Right renal pelvis (tissue), 4 donors: ENCODE measurements at places on chromosomes 4 and X.

DNA sequence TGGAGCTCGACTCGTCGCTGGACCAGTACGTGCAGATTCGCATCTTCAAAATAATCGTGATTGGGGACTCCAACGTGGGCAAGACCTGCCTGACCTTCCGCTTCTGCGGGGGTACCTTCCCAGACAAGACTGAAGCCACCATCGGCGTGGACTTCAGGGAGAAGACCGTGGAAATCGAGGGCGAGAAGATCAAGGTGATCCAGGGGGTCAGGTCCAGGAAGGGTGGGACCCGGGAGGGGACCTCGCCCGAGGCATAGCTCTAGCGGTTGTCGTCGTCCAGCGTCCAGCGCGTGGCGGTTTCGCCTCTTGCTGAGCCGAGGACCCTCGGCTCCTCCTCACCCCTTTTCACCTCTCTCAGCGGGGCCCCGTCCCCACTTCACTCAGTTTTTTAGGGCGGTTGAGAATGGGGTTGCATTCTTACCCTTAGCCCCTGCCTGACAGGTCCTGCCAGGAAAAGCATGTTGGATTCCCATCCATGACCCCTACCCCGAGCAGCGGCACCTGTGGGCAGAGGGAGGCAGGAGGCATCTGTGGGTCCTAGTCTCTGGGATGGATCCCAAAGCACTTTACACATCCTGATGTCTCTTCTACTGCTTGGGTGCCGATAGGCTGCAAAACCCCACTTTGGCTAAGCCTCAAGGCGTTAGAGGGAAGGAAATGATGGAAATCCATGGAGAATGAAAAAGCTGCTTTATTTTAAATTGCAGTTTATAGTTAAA, 524 bp downstream of the RAB33A start:
- no peak for DNase-seq

DNA sequence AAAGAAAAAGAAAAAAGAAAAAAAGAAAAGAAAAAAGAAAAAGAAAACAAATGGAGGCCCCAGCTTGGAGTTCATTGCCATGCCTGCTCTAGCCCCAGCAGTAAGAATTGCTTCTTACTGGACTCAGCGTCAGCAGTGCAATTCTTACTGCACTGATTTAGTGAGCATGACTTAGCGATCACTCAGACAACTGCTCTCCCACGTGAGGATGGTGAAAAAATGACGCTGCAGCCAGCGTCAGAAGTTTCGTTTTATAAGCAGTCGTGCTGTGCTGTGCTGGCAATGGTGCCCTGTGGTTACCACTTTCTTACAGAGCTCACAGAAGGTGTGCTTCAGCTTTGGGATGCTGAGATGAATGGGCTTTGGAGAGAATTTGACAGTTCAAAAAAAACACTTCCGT, 68.3 kb upstream of the DDX3X start:
- no peak for DNase-seq

GRCh38 chr4:78784236-78784865, 8.2 kb downstream of the BMP2K start:
- no peak for DNase-seq

DNA sequence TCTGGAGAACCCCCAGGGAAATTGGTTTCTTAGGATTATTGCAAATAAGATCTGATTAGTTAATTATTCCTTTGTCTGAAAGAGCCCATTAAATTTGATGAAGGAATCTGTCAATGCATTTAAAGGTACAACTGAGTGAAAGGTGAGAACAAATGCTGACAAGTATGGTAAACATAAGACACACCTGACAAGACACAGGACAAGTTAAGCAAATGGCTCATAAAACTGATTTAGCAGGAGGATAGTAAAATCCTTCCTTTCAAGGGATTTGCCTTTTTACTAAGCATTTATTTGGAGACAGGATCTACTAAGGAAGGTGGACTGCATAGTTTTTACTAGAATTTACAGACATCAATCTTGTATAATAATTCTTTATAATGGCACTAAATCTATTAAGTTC, 553.9 kb downstream of the SPRY1 start:
- DNase-seq = no peak

GRCh38 chr4:99724067-99724466, 66.4 kb upstream of the C4orf54 start:
- no peak for DNase-seq

- no peak for DNase-seq
Measured at GRCh38 chr4:98865059-98865458, 63.9 kb downstream of the EIF4E start.

DNA sequence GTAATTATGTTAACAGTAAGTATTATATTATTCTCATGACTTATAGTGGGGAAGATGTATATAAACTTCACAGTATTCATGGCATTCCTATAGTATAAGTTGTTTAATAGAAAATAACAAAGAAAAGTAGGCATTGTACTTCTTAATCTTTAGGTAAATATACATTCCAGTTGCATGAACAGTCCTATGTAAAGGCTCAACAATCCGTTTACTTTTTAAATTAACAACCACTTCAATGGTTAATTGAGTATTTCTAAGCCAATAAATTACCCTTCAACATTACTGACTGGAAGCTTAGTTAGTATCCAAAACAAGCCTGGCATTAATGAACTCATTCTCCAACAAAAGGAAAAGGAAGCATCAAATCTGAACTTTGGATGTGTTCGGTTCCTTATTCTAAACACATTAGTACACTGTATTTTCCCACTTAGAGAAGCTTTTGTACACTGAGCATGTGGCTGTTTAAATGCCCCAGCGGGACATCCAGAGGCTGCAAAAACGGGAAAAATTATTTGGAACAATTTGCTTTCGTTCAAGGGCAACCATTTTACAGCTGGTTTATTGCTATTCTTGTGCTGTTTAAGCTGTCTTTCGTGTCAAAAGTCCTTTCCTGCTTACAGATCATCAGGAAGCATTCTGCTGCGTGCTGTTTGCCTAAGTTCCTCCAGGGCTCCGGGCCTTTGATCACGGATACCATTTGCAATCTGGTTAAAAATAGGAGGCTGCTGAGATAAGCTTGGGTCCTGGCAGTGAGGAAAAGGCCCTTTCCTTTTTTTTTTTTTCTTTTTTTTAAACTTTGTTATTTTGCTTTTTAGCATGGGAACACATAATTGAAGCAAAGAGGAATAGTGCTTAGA, 460.3 kb downstream of the SPRY1 start:
- DNase-seq = no peak

DNA sequence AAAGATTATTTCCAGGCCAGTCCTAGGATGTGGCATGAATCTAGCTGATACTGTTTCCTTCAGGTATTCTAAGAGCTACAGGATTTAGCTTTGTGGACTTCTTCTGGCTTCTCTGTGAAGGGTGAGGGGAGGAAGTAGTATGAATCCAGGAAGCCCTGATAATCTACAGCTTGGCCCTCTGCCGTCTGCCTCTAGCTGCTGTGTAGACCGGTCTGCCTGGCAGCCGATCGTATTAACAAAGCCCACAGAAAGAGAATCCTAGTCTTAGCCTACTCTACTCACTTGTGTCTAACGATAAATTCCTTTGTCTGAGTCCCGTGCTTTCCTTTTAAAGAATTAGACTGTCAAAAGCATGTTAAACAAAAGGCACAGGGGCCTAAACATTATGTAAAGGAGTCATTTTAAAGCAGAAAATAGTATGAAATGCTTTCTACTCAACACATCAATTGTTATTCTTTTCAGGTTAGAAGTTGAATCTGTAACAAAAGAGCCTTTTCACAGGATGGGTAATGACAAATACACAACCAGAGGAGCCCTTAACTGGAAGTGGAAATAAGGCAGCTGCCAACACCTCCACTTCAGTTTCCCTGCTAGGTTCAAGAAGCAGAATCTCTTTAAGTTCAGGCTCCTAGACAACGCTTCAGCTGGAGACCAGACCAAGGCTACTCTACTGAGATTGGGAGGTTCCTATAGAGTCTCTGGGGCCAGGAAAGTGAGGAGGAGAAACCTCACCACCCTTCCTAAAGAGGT, 48.9 kb upstream of the UCP1 start:
- no peak for DNase-seq

DNA sequence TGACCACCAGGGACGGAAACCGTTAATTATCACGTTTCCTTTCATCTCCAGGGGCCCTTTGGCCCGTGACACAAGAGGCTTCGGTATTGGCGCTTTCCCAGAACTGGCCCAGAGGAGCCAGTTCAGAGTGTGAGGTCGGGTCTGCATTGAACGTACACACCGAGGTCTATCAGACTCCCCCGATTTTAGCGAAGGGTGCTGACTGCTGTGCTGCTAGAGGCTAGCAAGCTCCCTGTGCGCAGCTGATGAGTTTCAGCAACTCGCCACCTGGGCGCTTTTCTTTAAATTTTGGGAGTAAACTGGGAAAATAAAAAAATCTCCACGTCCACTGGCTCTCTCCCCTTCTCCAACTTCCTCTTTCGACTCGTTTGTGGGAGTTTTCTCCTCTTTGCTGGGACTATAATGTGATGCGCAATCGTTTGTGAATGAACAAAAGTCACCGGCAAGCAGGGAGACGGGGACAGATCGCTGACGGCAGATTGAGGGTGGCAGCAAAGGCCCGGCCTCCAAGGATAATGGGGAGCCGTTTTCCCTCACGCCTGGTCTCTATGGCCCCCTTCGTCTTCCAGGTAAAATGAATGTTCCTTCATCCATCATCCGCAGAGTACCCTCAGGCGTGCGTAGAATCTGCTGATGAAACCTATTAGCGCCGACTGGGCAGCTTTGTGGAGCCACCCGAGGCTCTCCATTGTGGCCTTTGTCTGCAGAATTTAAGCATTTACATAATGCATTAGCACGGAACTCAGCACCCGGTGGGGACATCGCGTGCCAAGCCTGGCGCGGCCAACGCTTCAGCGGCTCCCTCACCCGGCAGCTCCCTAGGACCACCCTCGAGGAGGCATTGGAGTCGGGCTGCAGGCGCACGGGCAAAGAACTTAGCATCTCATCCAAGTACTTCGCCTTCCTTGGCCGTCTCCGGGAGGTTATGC, 1.6 kb upstream of the LRAT start:
- no peak for DNase-seq

- no peak for DNase-seq
Measured at GRCh38 chr4:155676430-155676825, 9.8 kb downstream of the GUCY1A1 start.

- DNase-seq = no peak
Measured at GRCh38 chrX:25878806-25879205, 259.3 kb upstream of the MAGEB18 start.

DNA sequence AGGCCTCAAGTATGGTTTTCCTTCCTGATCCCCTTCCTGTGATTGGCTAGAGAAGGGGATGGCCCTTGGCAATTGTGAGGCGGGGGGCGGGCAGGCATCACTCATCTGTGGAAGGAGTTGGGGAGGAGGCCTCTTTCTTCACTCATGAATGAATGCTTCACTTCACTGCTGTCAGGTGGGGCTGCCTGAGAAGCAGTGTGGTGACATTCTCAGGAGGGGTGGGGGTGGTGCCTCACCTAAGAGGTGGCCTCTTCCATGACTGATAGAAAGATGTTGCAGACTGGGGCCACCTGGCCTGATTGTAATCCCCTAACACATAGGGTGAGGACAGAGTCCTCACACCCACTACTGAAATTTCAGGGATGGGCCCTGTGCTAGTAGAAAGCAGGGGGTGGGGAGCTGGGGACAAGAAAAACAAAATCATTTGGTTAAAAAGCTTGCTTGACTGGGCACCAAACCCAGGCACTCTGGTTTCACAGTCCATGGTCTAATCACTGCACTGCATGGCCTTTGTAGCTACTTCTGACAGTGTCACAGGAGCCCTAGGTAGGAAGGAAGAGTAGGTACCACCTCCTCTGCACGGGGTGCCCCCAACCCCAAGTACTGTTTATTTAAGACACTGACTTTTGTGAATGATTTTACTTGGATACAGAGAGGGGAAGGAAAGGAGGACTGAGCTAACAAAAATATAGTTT, 5.6 kb upstream of the HOPX start:
- DNase-seq = no peak
